Activated naive CD8-positive, alpha-beta T cell treated with anti-CD3 and anti-CD28 coated beads for 36 hours (primary cell): ENCODE measurements at places on chromosomes 5 and 9. TPM values are rescaled to one million over a fixed set of nuclear protein-coding genes. Genes with fewer than 3 reads are reported as not detected.
A peak's percentile ranks its signal among the peaks of the same experiment; 100 is the strongest.

DNA sequence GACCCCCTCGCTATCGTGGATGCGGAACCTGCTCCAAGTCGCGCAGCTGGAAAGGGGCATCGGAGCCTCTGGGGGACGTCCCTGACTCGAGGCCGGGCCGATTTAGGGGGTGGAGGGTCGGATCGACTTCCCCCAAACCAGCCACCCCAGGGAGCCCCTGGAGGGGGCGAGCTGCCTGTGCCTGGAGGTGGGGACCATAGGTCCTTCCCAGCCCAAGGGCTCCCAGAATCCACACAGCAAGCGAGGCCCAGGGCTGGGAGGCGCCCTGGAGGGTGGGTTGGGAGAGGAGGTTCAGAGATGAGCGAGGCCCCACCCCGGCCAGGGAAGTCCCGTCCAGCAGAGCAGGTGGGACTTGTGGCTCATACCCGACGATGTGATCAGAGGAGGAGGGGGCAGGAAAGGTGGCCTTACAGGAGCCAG is 147.6 kb downstream of the GAPVD1 start:
- DNase-seq = peak; percentile 24

GRCh38 chr5:136062366-136063274 is 33.8 kb downstream of the TGFBI start:
- DNase-seq = no peak

Gene LECT2
- total RNA-seq = not detected

GRCh38 chr5:57902095-57902494 is 419.5 kb upstream of the ACTBL2 start:
- DNase-seq = no peak

GRCh38 chr5:159638954-159639559 is 277.2 kb upstream of the ADRA1B start:
- DNase-seq = no peak

Gene SPATA31E1
- not detected for total RNA-seq

DNA sequence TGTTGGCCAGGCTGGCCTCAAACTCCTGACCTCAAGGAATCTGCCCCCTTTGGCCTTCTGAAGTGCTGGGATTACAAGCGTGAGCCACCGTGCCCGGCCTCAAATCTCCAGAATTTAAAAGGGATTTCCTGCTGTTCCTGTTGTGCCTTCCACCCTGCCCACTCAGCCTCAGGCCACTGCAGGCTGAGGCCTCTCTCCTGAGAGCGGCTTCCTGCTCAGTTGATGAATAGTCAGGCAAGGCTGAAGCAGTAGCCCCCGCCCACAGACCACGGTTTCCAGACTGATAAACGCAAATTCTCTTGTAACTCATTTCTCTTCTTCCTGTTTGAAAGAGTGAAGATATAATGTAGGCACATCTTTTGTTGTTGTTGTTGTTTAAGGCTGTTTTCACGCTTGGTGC is 127.0 kb upstream of the PLCXD3 start:
- no peak for DNase-seq

DNA sequence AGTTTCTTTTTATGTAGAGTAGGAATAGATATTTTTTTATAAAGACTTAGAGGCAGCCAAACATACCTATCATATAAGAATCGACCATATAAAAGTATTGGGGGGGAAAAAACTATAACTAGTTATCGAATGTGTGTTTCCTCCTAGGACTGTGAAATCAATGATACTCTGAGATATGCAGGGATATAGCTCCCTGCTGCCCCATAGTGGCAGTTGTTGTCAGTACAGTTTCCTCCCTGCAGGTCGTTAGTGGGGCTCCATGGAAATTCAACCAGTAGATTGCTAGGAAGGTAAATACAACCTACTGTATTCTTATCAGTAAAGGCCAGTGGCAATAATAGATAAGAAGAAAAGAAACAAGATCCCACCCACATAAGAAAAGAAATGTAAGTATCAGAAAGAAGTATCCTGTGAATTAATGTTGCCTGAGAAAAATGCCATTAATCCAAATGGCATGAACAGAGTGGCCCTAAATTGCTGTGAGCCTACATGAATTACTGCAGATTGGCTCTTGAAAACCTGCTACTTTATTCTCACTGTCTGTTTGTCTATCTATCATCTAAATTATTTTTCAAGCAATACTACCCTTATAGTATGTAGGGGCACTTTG is 136.9 kb upstream of the FBN2 start:
- DNase-seq = peak; percentile 26

Gene FRRS1L
- not detected for total RNA-seq

Gene SLC36A3
- not detected for total RNA-seq

Gene TICAM2
- 1.1 TPM for total RNA-seq

DNA sequence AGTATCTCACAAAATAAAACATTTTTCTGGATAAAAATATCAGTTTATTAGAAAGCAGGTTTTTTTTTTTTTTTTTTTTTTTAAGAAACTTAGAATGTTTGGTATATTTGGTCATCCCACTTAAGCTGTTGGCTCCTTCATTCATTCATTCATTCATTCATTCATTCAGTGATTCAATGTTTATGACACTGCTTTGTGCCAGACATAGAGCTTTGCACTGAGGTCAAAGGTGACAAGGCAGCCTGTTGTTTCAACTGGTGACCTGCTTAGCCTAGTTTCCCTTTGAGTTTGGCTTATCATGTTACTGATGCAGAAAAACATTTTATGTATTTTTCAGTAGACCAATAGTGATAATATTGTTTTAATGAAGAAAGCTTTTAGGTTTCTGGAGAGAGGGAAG is 23.5 kb downstream of the CPEB4 start:
- DNase-seq = no peak

- no peak for DNase-seq
These were observed 43.8 kb downstream of the HABP4 start for GRCh38 chr9:96493757-96494156.

Gene ARID3C
- not detected for total RNA-seq

Gene DNAH5
- not detected for total RNA-seq

- no peak for DNase-seq
These were observed 175.3 kb downstream of the SLF1 start for GRCh38 chr5:94793816-94794198.

DNA sequence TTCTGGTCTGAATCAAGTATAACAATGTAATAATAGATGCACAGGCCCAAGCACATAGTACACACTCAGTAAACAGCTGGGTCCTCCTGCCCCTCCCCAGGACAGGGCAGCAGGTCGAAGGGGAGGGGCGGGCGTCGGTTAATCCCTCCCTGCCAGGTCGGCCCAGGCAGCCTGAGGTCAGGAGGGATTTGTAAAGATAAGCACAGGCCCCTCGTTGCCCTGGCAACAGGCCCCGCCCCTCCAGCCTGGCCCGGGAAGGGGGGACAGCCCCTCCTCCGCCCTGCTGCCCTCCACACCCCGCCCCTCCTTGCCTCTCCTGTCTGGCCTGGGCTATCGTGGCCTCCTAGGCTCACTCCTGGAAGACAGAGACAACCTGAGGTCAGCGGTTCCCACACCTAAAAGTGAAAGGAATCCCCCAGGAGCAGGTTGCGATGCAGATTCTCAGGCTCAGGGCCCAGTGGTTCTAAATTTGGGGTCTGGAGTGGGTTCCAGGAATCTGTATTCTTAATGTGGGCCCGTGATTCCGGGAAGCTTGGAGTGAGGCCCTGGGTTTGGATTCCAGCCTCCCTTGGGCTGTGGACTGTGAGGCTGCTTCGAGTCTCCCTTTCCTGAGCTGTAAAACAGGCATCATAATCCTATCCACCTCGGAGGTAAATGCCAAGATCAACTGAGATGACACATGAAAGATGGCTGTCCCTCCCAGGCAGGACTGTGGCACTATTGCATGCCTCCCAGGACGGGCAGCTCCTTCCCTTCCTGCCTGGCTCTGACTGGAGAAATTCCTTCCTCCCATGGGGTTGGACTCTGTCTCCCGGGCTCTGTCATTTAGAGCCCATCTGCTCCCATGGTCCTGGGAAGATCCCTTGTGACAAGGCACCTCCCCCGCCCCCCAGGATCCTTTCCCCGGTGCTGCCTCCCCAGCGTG is 4.4 kb downstream of the CRB2 start:
- peak; percentile 61 for DNase-seq

Gene PAXX
- 60.1 TPM for total RNA-seq

DNA sequence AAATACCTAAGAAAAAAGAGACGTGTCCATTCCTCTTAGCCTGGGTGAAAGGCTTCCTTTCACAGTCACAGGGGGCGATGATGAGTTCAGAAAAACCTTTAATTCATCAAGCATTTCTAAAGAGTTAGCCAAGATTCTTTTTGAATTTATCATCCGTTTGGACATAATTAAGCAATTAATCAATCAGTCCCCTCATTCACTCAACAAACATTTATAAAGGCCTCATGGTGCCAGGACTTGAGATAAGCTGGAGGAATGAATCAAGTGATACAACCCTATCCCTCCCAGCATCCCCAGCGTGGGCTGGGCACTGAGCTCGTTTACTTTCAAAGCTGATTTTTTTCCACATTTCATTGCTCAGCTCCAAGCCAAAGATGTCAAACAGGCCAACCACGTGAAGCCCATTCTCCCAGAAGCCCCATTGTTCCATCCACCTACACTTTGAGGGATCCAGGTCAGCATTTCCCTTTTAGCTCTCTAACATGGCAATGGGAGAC is 140.5 kb downstream of the SLIT3 start:
- DNase-seq = no peak

Gene LCN15
- total RNA-seq = not detected

DNA sequence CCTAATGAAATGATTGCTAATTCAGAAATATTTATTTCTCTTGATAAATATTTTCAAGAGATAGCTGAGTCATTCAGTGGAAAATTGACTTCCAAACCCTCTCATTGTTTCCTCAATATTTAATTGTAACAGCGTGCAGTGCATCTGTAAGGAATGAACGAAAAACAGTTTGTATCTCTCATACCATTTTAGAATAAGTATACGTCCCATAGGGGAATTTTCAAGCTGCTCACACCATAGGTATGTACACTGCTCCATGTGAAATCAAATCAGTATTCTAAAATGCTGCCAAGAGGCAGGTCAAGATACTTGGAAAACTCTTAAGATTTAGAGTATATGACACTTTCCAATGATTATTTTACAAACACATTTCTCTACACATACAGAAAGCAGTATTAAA is 202.2 kb downstream of the ARL15 start:
- DNase-seq = no peak

DNA sequence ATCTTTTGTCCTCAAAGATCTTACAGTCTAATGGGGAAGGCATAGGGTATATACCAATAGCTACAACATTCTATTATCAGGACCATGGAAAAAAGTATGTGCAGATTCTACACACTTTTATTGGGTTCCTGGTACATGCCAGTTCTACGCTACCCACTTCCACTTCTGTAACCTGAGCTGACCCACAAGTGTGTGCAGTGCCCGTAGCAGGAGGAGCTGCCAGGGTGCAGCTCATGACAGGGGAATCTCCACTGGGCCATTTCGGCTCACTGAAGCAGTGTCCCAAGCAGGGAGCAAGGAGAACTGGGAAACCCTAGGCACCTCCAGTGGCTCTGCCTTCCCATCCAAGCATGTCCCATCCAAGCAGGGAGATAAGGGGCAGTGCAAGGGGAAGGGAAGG is 60.4 kb downstream of the FOXI1 start:
- no peak for DNase-seq

GRCh38 chr9:130940693-130941576 is 1.9 kb upstream of the FIBCD1 start:
- DNase-seq = peak; percentile 77

- no peak for DNase-seq
These were observed 13.1 kb downstream of the NR6A1 start for GRCh38 chr9:124758061-124758460.

Gene PCDHB8
- total RNA-seq = not detected

Gene PRDM9
- not detected for total RNA-seq

DNA sequence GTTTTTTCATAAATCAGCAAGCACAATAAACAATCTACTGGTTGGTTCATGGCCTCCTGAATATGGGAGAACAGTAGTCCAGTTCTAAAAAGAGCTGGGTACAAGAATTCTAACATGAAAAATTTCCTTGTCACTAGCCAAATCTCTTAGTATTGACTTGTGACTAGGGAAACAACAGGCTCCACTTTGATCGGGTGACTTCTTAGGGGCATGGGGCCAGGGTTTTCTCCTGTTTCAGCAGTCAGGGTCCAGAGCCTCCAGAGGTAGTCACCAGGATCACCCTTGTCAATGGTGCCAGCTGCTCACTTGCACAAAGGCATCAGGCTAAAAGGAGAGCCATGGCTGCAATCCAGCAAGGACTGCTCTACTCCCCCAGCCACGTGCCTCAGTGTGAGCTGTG is 38.1 kb downstream of the LPAR1 start:
- no peak for DNase-seq

- no peak for DNase-seq
These were observed 276.0 kb upstream of the DAP start for GRCh38 chr5:11037080-11037479.

DNA sequence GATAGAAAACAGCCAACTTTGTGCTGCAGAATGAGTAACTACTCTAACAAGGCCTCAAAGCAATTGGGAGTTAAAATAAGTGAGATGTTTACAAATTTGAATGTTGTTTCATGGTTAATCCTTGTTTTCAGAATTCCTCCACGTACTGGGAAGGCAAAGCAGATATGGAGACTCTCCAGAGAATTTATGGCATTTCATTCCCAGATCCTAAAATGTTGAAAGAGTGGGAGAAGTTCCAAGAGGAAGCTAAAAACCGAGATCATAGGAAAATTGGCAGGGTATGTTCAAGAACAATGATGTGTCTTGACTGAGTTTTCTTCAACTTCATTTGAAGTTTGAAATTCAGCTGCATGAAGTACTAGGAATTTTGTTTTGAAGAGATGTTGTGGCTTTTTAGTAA is 16.4 kb downstream of the TARS1 start:
- DNase-seq = no peak

DNA sequence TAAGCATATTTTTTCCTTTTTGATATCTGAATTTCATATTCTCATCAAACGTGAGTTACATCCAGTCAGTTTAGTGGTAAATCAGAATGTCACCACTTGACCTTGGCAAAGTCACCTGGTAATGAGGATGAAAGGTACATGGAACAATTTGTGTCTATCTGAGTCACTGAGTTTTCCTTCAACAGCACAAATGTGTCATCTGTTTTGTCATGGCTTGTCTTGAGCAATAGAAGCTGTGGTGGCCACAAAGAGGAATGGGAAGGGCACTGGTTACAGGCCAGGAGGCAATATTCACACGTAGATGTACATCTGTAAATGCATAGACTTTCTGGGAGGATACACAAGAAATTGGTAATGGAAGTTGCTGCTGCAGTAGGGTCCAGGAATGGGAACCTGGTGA is 8.4 kb upstream of the ZNF474 start:
- no peak for DNase-seq

GRCh38 chr5:582936-583635 is 29.1 kb upstream of the CEP72 start:
- DNase-seq = no peak
